NCI-H1694 (cell line): ENCODE measurements at places on chromosomes 3 and 15.

DNA sequence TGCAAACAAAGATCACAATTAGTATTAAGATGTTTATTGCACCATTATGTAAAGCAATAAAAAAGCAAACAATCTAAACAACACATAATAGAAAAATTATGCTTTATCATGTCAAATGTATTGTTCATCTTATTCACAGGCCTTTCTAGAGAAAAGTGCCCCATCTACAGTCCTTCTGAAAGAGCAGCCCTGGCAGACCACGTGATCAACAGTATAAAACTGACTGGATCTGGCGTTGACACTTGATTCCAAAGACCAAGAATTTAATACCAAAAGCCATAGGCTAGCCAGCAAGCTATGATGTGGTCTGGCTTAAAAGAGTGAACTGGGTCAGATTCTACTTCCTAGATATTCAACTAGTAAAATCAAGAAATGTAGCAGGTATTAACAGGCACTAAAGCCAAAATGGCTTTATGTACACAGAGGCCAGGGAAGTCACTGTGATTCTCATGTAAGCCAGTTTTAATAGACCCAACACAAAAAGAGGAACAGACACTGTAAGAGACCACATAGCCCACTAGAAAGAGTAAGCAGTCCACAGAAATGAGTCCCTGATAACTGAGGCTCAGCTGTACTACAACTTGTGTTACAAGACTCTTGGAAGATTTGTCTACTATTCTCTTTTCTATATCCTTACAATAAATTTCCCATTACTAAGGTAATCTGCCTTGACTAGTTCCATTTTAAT, 32.5 kb downstream of the DMXL2 start:
- DNase-seq = no peak

DNA sequence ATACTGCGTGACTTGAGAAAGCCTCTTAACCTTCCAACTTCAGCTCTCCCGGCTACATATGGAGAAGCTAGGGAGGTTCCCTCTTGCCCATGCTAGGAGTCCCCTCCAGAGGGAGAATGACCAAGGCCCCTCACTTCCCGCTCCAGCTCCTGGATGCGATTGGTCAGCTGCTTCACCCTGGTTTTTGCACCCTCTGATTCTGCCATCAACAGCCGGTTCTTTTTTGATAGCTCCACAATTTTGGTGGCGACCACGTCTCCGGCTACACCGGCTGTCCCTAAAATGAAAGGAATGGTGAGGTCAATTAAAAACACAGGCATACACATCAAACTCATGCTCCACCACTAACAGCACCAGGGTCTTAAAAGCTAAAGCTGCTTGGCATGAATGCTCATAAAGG, 20.6 kb downstream of the CCDC13 start:
- no peak for DNase-seq

GRCh38 chr3:78967061-78967460, 800.7 kb downstream of the ROBO1 start:
- no peak for DNase-seq

DNA sequence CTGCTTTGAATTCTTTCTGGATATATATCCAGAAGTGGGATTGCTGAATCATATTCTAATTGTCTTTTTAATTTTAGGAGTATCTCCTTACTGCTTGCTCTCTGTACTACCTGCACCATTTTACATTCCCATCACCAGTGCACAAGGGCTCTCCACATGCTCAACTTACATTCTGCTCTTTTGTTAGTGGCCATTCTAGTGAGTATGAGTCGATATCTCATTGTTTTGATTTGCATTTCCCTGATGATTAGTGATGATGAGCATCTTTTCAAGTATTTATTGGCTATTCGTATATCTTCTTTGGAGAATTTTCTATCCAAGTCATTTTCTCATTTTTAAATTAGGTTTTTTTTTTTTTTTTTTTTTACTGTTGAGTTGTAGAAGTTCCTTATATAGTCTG, 29.5 kb downstream of the PFN2 start:
- DNase-seq = no peak

GRCh38 chr3:184632551-184633236, 71.1 kb downstream of the EPHB3 start:
- no peak for DNase-seq

DNA sequence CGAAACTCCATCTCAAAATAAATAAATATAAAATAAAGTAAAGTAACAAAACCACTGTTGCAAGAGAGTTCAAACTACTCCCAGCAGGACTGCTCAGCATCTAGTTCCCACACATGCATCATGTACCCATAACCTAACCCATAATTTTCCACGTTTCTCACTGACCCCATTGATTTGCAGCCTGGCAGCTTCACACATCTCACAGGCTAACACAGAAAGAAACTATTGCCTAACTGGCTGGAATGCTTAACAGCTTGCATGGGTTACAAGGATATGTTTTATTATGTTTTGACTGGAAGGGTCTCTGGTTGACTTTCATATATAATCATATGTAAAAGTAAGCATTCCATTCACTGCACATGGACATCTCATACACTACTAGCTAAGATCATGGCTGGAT, 55.6 kb upstream of the TBC1D23 start:
- DNase-seq = no peak

GRCh38 chr15:95401587-95401986, 928.9 kb upstream of the NR2F2 start:
- no peak for DNase-seq

GRCh38 chr15:80480909-80481308, 76.7 kb downstream of the ARNT2 start:
- DNase-seq = no peak

DNA sequence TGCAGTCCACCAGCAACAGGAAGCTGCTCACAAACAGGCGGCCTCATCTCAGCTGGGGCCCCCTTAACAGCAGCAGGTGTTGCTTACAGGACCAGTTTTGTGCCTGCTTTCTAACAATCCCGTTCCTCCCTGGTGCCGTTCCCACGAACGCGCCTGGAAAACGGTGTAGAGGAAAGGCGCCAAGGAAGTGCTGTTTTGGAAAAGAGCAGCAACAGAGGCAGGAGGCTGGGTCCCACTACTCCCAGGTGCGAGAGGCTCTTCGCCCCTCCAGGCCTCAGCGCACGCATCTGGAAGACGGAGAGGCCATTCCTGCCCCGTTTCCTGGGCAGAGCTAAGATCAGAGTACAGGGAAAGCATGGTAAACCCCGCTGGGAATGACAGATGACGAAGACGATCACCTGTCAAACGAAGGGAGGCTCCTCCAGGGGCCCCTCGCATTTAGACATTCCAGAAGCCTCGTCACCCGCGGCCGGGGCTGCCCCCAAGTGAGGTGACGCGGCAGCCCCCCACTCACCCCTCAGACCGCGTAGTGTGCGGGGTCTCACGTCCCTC, 603 bp downstream of the SCAPER start:
- no peak for DNase-seq

GRCh38 chr3:168168743-168169142, 73.0 kb upstream of the GOLIM4 start:
- DNase-seq = no peak

GRCh38 chr3:110654843-110655502, 416.6 kb upstream of the NECTIN3 start:
- DNase-seq = no peak

GRCh38 chr3:112199622-112200316, 66.7 kb upstream of the GCSAM start:
- no peak for DNase-seq

GRCh38 chr3:100043271-100043670, 71.0 kb downstream of the FILIP1L start:
- DNase-seq = no peak

DNA sequence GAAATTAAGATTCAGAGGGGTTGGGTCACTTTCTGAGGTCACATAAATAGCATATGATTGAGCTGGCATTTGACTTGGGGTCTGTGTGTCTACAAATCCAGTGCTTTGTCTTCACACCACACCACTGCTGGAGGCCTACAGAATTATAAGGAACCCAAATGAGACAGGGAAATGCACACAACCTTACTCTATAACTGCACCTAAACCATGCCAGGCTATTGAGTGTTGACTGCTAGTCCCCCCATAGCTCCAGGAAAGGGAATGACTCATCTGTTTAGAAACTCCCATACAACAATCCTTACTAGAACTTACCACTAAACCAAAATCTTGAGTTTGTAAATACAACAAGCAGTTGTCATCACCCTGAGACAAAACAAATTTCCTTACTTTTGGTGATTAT, 16.9 kb upstream of the TSC22D2 start:
- no peak for DNase-seq

DNA sequence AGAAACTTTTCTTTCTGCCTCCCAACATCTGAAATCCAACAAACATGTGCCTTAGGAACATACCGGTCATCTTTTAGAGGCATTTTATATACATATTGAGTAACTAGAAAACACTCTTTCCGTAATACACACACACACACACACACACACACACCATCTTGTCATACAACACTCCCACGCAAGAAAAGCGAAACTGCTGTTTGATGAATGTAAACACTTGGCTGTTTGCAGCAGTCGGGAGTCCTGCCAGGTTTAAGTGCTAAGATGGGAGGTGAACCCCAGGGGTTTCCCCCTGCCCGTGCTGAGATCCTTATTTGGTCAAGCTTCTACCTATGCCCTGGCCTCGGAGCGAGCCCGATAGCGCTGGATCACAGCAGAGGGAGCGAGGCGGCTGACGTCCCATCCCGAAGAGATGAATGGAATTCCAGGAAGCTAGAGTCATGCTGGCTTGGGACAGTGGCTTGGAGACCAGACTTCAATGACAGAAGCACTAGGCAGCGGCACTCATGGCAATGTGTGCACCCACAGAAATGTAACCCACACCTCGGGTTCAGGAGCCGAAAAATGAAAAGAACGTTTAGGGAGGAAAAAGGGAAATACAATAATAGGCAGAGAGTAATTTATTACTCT, 1.3 kb upstream of the THBS1 start:
- DNase-seq = no peak

- DNase-seq = no peak
These were observed 8.7 kb downstream of the DISP2 start for GRCh38 chr15:40366457-40367370.

GRCh38 chr3:142353571-142353970, 94.3 kb downstream of the XRN1 start:
- no peak for DNase-seq

GRCh38 chr3:105847865-105848264, 20.9 kb downstream of the CBLB start:
- DNase-seq = no peak

GRCh38 chr3:14819671-14820070, 909 bp downstream of the FGD5 start:
- DNase-seq = no peak
